Pulmonary artery endothelial cell (primary cell): ENCODE measurements at places on chromosomes 7 and 10. TPM values are rescaled to one million over a fixed set of nuclear protein-coding genes. Genes with fewer than 3 reads are reported as not detected.

Gene TUBAL3
- 0.11 and 0.73 TPM in 2 replicates for total RNA-seq

Gene SMO
- total RNA-seq, result 2.4 and 5.0 TPM in 2 replicates

Gene C10orf62
- total RNA-seq, result not detected in 2 replicates

Gene TMEM236
- 0.07 and 0.11 TPM in 2 replicates for total RNA-seq

Gene UCMA
- not detected in 2 replicates for total RNA-seq
